ENCODE measurements at places on chromosomes 11 and 22.

DNA sequence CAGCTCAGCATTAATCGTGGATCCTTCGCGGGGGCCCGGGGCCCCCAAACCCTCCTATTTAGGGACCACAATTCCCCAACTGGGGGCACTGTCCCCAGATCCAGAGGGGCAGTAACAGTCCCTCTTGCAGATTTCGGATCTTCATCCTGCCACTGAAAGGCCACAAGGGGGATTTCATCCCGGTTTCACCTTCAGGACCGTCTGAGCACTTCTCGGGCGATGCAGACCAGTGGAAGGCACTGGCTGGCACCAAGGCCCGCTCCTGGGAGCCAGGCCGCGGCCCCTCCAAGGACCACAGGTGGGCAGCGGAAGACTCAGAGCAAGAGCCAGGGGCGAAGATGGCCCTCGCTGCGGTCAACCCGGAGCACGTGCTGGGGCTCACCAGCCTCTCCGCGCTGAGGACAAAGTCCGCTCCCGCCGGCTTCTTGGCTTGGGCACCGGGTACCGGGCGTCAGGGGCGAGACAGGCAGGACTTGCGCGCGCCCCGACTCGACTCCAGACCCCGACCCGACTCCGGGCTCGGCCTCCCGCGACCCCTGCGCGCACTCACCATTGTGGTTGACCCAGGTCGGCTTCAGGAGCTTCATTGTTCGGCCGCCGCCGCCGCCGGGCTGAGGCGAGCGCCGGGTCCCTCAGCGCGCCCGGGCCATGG, 517 bp downstream of the HIRA start:
- no peak for DNase-seq

DNA sequence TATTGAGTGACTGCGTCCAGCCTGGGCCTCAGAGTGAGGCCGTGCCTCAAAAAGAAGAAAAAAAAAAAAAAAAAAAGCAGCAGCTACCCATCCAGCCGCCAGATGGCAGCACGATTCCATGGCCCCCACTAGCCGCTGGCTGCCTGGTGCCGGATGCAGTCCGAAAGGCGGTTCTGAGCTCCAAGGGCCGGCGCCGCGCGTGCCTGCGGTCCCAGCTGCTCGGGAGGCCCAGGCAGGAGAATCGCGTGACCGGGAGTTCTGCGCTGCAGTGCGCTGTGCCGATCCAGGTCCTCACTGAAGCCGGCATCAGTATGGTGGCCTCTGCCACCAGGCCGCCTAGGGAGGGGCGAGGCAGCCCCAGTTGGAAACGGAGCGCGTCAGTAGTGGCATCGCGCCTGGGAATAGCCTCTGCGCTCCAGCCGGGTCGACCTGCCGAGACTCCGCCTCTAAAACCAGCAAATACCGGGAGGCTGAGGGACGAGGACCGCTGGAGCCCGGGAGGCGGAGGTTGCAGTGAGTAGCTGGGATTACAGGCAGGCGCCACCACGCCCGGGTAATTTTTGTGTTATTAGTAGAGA, 19.3 kb downstream of the SCARF2 start:
- DNase-seq, result no peak

- DNase-seq, result no peak
Measured at GRCh38 chr11:134277183-134278001, 1.2 kb downstream of the GLB1L3 start.

- DNase-seq, result no peak
Measured at GRCh38 chr11:45805305-45806071, 539 bp downstream of the SLC35C1 start.

- no peak for DNase-seq
Measured at GRCh38 chr22:31378123-31378522, 21.3 kb upstream of the DRG1 start.

DNA sequence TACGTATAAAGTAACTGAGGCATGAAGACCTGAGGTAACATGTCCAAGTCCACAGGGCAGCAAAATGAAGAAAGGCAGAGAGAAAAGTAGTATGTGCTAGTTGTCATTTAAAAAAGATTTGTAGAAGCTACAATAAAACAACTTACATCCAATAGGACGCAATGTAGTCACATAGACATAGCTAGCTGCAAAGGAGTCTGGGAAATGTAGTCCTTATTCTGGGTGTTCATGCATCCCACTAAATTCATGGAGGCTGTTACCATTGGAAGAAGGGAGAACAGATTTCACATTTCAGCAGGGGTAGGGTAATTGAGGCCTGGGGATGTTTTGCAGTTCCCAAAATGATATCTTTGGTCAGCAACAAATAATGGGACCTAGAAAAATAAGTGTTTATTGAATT, 571.4 kb downstream of the MIAT start:
- no peak for DNase-seq

GRCh38 chr11:84243629-84244263, 957.6 kb upstream of the CCDC90B start:
- DNase-seq, result no peak

GRCh38 chr22:27032091-27032761, 374.8 kb downstream of the MIAT start:
- no peak for DNase-seq

DNA sequence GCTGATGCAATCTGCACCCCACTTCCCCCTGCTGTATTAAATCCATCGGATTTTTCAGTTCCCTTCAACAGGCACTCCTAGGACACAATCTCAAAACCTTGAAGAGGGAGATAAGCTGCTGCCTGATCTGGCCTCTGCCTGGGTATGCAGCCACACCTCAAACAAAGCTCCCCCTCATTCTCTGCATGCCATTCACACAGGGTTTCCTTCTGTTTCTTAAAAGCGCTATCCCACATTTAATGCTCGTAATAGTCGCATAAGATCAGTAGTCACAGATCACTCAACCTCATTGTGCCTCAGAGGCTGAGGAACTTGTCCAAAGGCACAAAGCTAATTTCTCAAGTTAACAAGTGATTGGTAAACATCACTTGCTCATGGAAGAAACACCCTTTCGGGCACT, 34.0 kb downstream of the UQCR10 start:
- DNase-seq, result no peak

GRCh38 chr11:3160252-3161031, 4.7 kb downstream of the OSBPL5 start:
- no peak for DNase-seq

DNA sequence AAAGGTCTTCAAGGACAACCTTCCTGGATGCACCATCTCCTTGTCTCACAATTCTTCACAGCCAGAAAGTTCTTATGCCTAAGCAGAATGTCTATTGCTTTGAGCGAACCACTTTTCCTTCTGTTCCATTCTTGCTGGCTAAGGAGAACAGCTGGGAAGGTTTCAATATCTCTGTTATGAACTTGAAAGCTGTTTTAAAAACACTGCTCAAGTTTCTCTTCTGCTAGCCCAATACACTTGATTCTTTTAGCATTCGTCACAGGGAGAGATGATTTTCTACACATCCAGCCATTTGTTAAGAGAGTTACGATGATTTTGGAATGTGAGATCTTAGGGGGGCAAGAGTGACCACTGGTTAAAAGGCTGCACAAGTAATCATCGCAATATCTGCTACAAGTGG, 249.3 kb downstream of the KIRREL3 start:
- no peak for DNase-seq

- DNase-seq, result no peak
Measured at GRCh38 chr11:86066657-86067008, 2.3 kb downstream of the PICALM start.

- DNase-seq, result no peak
Measured at GRCh38 chr22:24068717-24069297, 57.7 kb downstream of the CABIN1 start.

GRCh38 chr11:5476186-5476819, 12.2 kb upstream of the OR52D1 start:
- no peak for DNase-seq

GRCh38 chr11:132821499-132821898, 710.8 kb downstream of the OPCML start:
- no peak for DNase-seq

GRCh38 chr22:48078825-48079224, 1316.4 kb downstream of the TBC1D22A start:
- no peak for DNase-seq

DNA sequence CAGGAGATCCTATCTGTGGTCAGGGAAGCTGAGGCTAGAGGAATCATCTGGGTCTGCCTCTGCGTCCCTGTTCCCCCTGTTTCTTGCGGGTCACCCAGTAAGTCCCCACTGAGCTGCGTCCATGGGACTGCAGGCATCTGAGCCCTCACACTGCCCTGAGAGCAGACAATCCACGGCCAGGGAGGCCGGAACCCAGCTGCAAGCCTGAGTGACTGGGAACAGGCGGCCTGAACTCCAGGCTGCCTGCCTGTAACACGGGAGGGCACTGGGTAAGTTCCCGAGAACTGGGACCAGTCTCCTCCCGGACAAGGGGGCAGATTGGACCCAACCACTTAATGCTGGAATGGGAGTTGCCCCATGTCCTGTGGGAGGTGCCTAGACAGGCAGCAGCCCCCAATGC, 727.4 kb downstream of the BRD1 start:
- DNase-seq, result no peak

GRCh38 chr22:21650823-21651520, 8.9 kb downstream of the SDF2L1 start:
- DNase-seq, result no peak

DNA sequence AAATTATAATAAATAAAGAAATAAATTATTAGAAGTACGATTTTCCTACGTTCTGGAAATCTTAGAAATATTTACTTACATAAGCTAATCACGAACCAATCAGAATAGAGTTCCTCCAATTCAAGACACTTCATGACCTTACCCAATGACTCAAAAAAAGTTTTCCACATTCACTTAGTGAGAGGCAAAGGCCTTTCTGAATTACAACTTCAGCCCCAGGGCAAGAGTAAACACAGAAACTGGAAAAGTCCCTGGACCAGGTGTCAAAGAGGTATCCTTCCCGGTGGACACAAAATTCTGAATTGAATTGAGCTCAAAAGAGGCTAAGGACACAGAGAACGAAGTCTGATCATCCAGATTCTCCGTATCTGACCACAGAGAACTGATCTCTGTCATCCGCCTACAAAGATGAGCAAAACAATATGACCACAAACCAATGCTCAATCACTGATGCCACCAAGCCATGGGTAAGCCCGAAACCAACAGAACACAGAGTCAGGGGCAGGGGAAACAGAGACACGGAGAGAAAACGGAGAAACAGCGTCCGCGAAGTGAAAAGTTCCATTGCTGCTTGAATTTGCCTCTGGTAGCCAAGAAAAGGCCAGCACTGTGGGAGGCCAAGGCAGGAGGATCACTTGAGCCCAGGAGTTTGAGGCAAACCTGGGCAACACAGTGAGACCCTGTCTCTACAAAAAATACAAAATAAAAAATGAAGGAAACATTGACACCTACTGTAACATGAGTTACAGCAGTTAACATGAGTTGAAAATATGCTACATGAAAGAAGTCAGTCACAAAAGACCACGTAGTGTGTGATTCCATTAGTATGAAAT, 6.8 kb downstream of the BID start:
- DNase-seq, result no peak

DNA sequence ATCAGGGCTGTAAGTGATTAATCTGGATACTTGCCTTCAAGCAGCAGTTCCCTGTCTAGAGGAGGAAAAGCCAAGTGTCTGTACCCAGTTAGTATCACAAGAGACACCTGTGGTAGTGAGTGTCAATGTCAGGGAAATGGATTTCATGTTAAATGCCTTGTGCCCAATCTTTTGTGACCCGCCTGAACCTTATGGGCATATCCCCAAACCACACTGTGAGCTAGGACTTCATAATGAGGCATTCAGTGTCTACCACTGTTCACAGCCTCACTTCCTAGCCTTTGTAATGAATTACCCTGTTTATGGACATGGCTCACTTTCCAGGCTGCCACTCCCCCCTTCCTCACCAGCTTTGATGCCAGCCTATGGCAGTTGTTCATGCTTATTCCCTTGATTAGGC, 125.1 kb downstream of the TRIM44 start:
- DNase-seq, result no peak

GRCh38 chr22:38941488-38941987, 15.9 kb upstream of the APOBEC3A start:
- no peak for DNase-seq

- DNase-seq, result no peak
Measured at GRCh38 chr11:82676483-82677094, 57.1 kb downstream of the FAM181B start.

- DNase-seq, result no peak
Measured at GRCh38 chr22:49958931-49959781, 1.4 kb upstream of the PIM3 start.

- no peak for DNase-seq
Measured at GRCh38 chr11:45366619-45367190, 80.6 kb upstream of the SYT13 start.

DNA sequence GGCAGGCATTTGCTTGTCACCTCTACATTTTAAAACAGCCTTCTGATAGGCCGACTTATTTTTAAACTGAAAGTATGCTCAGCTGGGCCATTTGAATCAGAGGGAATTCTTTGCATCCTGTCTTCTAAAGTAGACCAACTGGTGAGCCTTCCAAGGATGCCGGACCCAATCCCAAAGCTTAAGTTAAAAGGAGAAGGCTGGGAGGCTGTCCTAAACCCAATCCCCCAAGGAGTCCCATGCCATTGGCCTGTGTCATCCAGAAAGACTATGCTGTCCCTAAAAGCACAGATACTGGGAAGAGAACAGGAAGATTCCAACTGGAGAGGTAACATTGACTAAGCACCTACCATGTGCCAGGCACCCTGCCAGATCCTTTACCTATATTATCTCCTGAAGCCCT, 18.0 kb downstream of the TENM4 start:
- DNase-seq, result no peak

- no peak for DNase-seq
Measured at GRCh38 chr11:20010851-20011225, 149.4 kb downstream of the DBX1 start.

DNA sequence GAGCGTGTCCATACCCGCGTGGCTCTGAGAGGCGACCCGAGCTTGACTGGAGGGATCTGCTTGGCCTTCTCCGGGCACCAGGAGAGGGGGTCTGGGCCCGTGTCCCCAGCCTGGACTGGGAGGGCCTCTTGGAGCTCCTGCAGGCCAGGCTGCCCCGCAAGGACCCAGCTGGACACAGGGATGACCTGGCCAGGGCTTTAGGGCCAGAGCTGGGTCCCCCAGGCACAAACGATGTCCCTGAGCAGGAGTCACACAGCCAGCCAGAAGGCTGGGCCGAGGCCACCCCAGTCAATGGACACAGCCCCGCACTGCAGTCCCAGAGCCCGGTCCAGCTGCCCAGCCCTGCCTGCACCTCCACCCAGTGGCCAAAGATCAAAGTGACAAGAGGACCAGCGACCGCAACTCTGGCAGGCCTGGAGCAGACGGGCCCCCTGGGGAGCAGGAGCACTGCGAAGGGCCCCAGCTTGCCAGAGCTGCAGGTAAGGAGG, 38.2 kb downstream of the TRIOBP start:
- no peak for DNase-seq

DNA sequence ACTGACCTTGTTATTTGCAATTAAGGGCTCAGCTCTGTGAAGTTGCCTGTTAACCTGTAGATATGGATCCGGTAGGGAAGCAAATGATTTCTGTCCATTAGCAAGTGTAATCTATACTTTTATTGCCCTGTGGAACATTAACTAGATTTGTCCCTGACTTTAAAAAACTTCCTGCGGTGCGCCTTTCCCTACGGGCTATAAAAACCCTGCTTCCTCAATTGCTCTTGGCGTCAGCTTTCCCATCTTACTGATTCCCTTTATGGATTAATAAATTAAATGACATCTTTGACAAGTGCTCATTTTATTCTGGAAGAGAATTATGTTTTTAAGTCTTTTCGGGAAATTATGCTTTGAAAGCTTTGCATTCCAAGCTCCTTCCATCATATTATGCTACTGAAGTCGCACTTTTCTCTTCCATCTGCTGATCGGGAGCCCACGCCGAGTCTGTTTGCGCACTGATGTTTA, 18.3 kb upstream of the CLMP start:
- no peak for DNase-seq

GRCh38 chr11:134070342-134070845, 1.5 kb downstream of the JAM3 start:
- DNase-seq, result no peak
